ENCODE measurements at places on chromosomes 5 and 9.
A peak's percentile ranks its signal among the peaks of the same experiment; 100 is the strongest.

GRCh38 chr9:105500108-105500766 lies 52.4 kb downstream of the FSD1L start:
- DNase-seq = no peak

DNA sequence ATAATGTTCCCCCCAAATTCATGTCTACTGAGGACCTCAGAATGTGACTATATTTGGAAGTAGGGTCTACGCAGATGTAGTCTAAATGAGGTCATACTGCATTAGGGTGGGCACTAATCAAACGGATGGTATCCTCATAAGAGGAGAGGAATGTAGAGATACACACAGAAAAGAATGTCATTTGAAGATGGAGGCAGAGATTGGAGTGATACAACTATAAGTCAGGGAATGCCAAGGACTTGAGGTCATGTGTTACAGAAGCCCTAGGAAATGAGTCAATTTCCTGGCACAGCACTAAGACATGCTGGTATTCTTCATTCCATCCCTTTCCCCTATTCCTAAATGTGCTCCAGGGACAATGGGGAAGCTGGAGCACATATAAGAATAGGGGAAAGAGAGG lies 758 bp upstream of the PDCD1LG2 start:
- no peak for DNase-seq

DNA sequence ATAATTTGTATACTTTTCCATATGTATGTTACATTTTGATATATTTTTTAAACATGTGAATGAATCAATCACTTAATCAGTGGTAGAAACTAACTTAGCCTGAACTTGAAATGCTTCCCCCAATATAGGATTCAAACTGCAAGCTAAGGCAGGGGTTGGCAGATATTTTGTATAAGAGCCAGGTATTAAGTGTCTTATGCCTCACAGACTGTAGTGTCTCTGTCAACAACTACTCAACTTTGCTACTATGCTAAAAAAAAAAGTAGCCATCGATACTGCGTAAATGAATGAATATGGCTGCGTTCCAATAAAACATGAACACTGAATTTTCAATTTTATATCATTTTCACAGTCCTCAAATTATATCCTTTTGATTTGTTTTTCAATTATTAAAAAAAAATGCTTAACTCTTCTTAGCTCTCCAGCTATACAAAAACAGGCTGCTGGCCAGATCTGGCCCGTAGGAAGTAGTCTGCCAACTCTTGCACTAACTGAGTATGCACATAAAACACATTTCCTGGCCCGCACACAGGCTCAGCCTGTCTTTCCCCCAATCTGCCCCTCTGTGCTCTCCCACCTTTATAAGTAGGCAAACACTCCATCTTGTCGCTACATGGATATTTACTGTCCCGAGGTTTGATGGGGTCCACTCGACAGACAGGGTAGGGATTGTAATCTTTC lies 91.8 kb downstream of the SAXO1 start:
- DNase-seq = no peak

- DNase-seq = no peak
Measured at GRCh38 chr5:78430866-78431265, 70.4 kb downstream of the SCAMP1 start.

DNA sequence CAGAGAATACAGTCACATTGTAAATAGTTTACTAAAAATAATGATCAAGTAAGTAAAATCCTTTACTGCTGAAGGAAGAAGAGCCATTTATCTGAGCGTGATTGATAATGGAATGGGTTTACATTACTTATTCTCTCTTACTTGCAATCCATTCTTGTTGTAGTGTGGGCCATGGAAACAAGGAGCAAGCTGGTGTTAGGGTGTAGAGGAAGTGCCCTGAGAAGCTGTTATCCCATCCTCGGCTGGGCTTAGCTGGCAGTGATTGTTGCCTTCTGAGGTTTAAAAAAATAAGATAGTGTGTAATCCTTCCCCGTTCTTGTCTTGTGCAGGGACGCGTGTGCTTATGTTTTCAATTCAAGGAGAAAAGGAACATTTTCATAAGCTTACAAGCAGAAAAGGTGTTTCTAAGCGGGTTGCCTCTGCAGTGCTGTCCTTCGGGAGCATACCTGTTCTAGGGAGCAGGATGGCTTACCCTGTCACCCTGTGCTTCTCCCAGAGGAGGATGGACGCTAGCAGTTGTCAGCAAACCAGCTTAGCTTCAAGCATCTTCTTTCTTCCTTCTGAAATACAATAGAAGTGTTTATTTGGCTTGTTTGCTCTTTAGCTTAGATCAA lies 188.3 kb downstream of the ARHGEF28 start:
- no peak for DNase-seq

DNA sequence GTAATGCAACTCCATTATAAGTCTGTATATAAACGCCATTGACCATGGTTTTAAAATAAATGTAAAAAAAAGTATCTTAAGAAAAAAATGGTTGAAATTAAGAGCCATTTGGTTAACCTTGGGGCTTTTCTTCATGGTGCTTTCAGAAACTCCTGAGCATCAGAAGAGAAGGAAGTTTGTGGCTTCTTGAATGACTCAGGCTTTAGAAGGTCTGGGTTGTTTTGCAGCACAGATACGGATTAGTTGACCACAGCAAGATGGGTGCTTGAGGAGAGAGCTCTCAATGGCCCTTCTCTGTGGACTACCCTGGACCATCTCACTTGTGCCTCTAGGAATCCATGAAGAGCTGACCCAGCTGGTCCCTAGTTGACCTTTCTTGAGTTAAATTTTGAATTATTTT lies 189.5 kb downstream of the TMEM38B start:
- DNase-seq = no peak

DNA sequence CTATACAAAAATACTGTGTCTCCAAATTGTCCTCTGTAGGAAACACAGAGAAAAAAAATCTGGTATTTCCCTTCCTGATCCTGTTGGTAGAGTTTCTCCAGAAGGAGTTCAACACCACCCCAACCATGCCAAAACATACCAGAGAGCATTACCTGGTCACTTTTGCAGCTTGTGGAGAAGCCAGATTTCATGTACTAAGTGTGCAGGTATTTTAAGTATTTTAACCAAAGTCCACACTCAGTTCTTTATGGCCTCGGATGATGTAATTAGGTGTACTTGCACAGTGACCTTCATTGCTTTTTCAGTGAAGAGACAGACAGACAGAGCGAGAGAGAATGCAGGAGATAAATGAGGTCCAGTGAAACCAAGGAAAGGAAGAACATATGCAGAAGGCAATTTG lies 2046.8 kb upstream of the CDH9 start:
- no peak for DNase-seq

DNA sequence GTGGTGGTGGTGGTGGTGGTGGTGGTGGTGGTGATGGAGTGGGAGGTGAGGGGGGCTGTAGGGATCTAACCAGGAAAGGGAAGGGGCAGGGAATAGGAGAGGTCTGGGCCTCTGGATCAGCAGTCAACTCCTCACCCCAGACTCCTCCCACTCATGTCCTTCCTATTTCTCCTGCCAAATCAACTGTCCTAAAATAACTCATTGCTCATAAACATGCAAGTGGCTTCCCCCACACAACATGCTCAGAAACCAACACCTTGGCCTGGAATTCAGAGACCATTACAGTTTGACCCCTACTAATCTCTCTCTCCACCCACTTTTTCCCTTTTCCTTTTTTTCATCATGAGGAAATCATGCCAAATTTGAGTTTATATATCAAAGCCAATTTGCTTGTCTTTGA lies 8.4 kb upstream of the FSD1L start:
- no peak for DNase-seq

DNA sequence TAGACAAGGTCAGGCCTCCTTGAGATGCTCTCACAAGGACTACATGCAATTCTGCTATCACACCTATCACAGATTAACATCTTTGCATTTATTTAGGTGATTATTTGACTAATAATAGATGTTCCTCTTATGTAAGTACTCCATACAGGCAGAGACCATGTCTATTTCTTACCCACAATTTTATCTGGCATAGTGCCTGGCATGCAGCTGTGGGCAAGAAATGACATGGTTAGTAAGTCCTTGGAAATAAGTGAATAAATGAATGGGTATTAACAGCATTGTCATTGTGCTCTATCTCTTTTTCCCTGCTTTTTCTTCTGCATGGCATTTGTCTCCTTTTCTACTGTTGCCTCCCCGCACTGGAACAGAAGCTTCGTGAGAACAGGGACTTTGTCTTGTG lies 49.4 kb downstream of the SLC22A5 start:
- DNase-seq = peak; percentile 25

DNA sequence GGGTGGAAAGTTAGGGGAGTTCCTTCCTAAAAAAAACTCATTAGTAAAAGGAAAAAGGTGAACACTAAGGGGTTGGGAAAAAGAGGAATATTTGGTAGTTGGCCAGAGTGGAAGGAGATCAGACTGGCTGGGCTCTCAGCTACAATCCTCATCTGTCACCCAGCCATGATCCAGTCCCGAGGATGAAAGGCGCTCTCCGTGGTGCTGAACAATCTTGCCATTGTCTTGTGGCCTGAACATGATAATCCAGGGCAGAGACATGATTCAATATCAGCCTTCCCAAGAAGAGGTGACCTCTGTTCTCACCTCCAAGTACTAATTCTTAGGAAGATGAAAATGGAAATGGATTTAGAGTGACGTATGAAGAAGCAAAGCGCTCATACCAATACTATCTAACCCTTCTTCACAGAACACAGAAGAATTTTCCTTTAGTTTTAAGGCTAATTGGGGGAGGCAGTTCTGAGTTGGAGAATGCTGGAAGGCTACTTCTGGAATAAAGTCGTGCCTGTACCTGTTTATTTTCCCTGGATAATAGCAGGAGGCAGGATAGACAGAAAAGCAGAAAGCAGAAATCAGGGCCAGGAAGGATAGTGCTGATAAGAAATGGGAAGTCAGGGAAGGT lies 36.6 kb upstream of the MYORG start:
- no peak for DNase-seq

DNA sequence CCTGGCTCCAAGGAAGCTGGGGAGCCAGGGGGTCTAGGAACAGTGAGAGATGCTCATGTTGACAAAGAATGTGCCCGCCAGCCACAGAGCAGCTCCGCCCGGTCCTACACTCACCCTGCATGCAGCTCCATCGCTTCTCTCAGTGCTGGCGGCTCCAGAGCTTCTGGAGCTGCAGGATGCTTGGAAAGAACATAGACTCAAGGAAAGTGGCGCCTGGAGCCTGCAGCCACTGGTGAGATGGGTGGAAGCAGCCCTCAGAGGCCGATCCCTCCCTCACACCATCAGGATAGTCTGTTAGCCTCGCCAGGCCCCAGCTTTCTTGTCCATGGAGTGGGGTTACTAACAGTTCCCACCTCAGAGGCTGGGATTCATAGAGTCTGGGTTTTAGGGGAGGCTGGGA lies 26.4 kb upstream of the SLC6A19 start:
- DNase-seq = no peak

- DNase-seq = no peak
Measured at GRCh38 chr9:75382126-75382525, 293.8 kb downstream of the OSTF1 start.

DNA sequence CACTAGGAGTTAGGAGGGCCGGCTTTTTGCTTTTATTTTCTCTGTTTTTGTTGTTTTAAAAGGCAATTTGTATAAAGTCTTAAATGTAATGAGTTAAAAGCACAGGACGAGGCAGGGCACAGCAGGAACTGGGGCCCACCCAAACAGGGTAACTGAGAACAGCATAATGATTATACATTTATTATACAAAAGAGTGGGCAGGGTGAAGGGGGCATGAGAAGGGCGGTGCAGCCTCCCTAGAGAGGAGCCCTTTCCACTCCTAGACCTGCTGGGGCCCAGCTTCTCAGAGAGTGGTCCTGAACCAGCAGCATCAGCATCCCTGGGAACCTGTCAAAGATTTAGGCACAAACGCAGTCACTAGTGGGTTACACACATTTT lies 438.0 kb downstream of the AGTPBP1 start:
- no peak for DNase-seq

DNA sequence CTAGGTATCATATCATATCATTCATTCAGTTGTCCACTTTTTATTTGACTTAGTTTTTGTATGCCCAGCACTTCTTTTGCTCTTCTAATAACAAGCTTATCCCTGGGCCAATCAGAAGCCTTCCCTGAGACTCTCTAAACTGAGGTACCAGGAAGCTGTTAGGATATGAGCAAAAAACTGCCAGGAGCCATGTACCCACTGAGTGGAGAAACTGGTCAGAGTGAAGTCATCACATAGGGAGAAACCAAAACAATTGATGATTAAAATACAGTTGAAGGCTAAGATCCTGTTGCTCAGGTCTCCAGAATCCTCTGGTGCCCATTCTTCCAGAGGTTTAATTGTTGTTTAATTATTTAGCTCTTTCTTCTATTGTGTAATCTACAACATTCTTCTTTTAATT lies 120.2 kb downstream of the KIAA0825 start:
- DNase-seq = no peak

DNA sequence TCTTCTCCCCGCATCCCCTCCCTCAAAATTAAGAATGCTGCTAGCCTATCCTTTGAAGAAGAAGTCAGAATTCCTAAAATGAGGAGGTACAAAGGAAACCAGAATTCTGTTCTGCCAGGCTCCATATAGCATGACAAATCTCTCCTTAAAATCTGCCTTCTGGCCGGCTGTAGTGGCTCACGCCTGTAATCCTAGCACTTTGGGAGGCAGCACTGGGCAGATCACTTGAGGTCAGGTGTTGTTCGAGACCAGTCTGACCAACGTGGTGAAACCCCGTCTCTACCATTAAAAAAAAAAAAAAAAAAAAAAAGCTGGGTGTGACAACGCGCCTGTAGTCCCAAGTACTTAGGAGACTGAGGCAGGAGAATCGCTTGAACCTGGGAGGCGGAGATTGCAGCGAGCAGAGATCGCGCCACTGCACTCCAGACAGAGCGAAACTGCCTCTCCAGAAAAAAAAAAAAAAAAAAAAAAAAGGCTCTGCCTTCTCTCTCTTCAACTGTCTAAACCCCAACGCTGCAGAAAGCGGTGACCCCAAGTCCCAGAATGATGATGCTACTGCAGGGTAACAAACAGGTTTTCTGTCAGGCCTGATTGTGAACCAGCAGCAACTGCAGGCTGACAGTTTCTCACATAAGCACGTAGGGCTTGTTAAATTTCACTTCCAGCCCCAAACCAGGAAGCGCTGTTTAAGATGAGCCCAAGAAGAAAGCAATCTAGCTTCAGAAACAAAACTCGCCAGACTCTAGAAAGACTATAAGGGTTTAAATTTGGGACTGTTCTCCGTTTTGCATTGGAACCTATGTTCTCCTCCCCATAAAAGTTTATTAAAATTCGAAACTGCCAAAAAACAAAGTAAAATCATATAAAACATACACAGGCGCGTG lies 963 bp upstream of the CAST start:
- DNase-seq = no peak

GRCh38 chr9:99416007-99416406 lies 193.9 kb downstream of the SEC61B start:
- DNase-seq = no peak

DNA sequence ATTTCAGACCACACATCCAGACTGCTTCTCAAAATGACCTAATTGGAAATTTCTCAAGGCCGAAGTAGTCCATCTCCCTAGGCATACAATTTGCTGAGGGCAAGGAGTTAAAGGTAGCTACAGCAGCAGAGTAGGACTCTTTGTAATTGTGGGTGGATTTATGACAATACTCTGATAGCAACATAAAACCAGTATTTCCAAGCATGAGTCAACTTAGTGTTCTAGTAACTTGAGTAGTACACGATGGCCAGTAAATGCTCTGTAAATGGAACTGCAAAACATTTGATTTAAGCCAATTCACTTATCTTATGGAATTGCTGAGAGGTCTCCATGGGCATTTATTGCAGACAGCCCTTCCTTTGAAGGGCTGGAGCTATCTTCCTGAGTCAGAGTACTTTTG lies 352.2 kb downstream of the PLK2 start:
- DNase-seq = no peak

Measured in NCI-H1105 treated with DMSO at 0.1 percent for 48 hours (cell line).